Stimulated activated CD4-positive, alpha-beta T cell treated with anti-CD3 and anti-CD28 coated beads, Interleukin-15, amount 100 ng/mL, for 48 hours (primary cell): ENCODE measurements at places on chromosomes 1 and 21.

- DNase-seq: no peak
Measured at GRCh38 chr1:24562625-24563024, 6.7 kb downstream of the NCMAP start.

- DNase-seq: peak; percentile 59
Measured at GRCh38 chr1:2786329-2787162, 14.9 kb downstream of the TTC34 start.

GRCh38 chr1:208358651-208359050 is 114.5 kb upstream of the PLXNA2 start:
- DNase-seq: no peak

DNA sequence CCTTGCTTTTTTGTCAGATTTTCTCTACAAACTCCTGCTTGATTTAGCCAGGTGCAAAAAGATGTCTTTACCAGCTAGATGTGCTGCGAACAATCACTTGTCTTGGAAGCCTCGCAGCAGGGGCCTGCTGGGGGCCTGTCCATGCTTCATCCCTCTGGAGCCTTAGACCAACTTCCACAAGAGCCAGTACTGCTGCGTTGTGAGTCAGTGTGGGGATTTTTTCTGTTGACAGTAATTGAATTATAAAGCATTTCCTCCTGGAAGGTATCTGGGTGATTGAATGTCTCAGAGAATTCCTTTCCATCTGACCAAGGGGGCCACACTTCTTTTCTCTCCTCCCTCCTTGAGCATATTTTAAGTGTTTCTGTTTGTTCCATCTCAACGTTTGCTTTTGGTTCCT is 40.4 kb upstream of the LDLRAP1 start:
- DNase-seq: no peak

DNA sequence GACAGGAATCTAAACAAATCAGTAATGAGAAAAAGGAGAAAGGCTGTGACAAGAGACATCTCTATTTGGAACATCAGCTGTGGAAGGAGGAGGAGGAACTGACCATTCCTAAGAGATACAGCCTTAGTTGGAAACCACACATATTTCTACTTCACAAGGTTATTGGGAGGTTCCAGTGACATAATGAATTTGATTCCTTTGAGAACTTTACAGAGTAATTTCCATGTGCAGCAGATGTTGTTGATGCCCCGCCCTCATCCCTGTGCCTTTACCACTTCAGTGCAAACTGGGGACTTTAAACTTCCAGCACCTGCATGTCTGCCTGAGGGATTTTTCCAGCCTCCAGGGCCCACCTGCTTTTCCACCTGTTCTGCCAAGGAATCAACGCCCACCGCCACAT is 9.3 kb upstream of the ST6GALNAC5 start:
- DNase-seq: no peak

- DNase-seq: no peak
Measured at GRCh38 chr1:106960412-106960811, 96.1 kb upstream of the PRMT6 start.
